ENCODE measurements at places on chromosomes 13 and 19.

- no peak for DNase-seq
These were observed 3.6 kb downstream of the POU4F1 start for GRCh38 chr13:78599645-78600279.

DNA sequence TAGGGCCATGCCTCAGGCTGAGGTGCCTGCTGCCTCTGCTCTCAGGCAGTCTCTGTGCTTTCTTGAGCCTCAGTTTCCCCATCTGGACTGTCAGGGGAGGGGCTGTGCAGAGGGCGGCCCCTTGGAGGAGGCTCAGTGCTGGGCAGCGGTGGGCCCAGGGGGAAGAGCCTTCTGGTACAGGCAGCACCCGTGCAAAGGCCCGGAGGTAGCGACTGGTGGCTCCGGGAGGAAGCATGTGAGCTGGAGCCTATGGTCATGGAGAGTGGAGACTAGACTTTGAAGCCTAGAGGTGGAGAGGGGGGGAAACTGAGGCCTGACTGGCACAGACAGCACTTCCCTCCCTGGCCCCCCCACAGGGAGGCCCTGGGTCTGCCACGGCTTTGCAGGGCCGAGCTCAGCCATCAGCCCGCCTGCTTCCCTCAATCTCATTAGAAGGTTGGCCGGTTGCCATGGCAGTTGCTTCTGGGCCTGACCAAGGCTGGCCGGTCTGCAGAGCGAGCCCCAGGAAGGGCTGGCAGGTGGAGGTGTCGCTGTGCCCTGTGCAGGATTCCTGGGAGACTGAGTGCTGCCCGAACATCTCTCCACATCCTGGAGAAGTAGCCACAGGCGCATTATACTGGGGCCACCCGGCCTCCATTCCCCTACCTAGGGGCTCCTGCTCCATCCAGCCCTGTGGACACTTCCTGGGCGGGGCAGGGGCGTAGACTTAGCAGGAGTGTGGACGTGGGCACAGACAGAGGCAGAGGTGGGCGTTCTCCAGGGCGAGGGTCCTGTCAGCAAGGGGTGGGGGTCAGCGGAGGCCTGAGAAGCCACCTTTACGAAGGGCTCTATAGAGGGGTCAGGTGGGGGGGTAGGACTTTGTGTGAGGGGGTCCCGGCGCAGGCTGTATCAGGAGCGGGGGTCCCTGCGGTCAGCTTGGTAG, 53.2 kb downstream of the CRTC1 start:
- DNase-seq: no peak

DNA sequence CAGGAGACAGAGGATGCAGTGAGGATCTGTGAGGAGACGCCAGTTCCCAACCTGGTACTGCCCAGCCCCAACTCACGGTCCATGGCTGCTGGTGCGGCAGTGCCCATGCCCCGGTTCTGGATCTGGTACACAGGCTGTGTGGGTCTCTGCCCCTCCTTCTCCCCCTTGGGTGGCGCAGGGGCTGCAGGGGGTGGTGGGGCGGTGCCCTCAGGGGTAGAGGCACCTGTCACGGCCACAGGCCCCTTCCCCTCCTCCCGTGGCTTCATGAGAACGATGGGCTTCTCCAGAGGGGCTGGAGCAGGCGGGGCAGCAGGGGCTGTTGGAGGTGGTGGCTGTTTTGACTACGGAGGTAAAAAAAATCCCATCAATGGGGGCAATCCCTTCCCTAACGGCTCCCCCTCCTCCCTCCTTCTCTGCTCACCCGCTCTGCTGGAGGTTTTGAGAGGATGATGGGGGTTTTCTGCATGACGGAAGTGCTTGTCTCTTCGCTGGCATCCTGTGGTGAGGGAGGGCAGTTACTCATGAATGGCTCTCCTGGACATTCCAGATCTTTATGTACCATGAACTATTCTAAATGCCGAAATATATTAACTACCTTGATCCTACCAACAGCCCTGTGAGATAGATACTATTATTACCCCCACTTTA, 7.1 kb downstream of the SMG9 start:
- no peak for DNase-seq

DNA sequence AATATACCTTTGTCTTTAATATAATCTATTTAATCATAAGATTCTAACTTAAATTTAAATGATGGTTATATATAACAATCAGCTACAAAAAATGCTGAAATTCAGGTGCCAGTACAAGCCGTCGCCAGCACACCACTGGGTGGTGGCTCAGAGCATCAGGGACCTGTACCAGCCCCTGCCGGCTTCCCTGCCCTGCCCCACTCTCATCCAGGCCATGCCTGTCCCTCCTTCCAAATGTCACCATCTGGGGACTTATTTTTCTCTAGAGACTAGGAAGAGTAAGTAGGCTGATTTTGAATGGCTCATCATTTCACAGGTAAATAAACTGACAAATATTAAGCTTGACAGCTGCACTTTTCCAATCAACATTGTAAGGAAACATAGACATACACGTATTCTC, 1.6 kb downstream of the METTL21C start:
- no peak for DNase-seq

- no peak for DNase-seq
These were observed at the start of gene KLK13 for GRCh38 chr19:51064534-51065220. TSS of gene KLK13 (minus strand) at chr19:51065092. CDS start at chr19:51065067, 25 bp downstream.

DNA sequence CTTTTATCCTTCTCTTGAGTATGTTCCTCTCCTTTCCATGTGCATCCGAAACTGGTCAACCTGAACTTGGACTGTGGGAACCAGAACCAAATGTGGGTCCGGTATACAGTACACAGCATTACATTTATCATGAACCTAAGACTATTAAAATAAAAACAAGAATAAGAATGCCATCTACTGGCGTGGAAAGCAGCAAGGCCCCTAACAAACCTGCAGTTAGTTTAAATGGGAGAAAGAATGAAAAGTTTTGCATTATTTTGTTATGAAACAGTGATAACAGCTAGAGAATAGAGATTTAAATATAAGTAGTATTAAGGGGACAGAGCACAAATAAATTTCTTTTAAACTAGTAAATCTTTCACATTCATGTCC, 159.5 kb downstream of the RBM26 start:
- no peak for DNase-seq

Data from stimulated activated CD4-positive, alpha-beta T cell treated with anti-CD3 and anti-CD28 coated beads, Interleukin-1b, Interleukin-23, amount 100 ng/mL, for 4 hours (primary cell).